ENCODE measurements at places on chromosomes 5 and 9. TPM values are rescaled to one million over a fixed set of nuclear protein-coding genes. Genes with fewer than 3 reads are reported as not detected.

IL9 gene
- 0.52 TPM for total RNA-seq

- peaks cover 12% of the 10 kb centered on the region for H3K27me3 ChIP-seq
- no peak for DNase-seq
- H3K27ac ChIP-seq: no peak overlapping the region
Measured at GRCh38 chr9:77028478-77028877, 9.0 kb downstream of the FOXB2 start.

TSLP gene
- total RNA-seq: 0.09 TPM

DNA sequence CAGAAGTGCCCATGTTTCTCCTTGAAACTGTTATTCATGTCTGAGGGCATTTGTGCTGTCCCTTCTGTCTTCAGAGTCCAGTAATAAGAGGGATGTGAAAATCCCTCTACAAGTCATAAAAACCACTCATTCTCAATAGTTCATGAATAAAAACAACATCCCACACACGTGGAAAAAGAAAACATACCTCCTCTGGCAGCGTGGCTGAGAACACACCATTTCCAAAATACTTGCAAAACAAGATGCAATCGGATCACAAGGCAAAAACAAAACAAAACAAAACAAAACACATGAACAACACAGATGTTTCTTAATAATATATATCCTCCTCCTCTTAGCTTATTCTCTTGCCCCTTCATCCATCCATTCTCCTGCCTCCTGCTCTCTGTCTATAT is 71.0 kb upstream of the EQTN start:
- DNase-seq: no peak
- H3K4me1 ChIP-seq: peaks cover 12% of the 10 kb centered on the region
- no peaks in the 10 kb centered on the region for H3K27me3 ChIP-seq
- H3K27ac ChIP-seq: no peak overlapping the region

DNA sequence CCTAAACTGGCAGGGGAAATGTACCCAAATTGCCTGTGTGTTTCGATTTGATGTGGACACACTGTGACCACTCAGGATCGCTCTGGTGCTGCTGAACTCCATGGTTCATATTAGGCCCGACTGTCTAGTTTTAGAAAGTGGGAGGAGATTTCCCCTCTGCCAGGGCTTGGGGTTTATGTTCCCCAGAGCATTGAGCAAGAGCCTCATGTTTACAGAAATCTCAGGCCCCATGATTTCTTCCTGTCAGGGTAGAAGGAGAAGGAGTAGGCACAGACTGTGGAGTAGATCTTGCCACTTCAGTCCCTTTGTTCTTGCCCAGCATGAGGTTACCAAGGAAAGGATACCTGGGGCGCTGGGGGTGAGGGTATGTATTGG is 40.8 kb upstream of the GLRX start:
- no peak for DNase-seq
- H3K4me3 ChIP-seq: no peak overlapping the region
- no peaks in the 10 kb centered on the region for H3K36me3 ChIP-seq
- H3K4me1 ChIP-seq: no peaks in the 10 kb centered on the region
- no peak overlapping the region for H3K27ac ChIP-seq
- H3K27me3 ChIP-seq: no peaks in the 10 kb centered on the region

GRCh38 chr5:180589771-180590542 is 1.3 kb downstream of the SCGB3A1 start:
- H3K27ac ChIP-seq: no peak overlapping the region
- H3K36me3 ChIP-seq: no peaks in the 10 kb centered on the region
- peak overlapping the region; percentile 13 for H3K4me3 ChIP-seq
- no peak for DNase-seq
- H3K4me1 ChIP-seq: peaks cover 2% of the 10 kb centered on the region
- peaks cover 62% of the 10 kb centered on the region for H3K27me3 ChIP-seq

ARHGEF37 gene
- total RNA-seq: 1.1 TPM

DNA sequence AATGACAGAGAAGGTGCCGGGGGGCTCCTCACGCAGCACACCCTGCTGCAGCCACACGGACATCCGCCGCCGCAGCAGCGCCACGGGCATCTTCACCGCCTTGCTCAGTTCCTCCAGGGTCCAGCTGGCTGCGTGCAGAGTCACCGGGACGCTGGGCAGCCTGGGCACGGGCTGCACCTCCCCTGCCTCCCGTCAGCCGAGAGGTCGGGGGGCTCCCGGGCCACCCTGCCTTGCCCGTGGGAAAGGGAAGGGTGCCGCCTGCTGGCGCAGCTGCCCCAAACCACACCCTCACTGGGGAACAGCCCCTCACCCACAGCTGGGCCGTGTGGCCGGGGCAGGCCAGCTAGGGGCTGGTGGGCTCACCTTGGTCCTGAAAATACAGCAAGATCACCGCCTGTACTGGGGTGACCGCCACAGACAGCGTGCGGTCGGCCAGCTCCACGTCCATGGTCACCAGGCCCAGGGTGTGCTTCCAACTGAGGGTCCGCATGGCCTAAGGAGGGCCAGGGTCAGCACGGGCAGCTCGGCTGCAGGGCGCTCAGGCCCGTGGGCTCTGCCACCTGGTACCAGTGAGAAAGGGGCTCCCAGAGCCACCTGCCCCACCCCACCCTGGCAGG is 3.6 kb upstream of the TMEM210 start:
- DNase-seq: no peak
- H3K4me3 ChIP-seq: no peak overlapping the region
- H3K4me1 ChIP-seq: peaks cover 50% of the 10 kb centered on the region
- peaks cover 53% of the 10 kb centered on the region for H3K27me3 ChIP-seq

LSM11 gene
- 2.7 TPM for total RNA-seq

DNA sequence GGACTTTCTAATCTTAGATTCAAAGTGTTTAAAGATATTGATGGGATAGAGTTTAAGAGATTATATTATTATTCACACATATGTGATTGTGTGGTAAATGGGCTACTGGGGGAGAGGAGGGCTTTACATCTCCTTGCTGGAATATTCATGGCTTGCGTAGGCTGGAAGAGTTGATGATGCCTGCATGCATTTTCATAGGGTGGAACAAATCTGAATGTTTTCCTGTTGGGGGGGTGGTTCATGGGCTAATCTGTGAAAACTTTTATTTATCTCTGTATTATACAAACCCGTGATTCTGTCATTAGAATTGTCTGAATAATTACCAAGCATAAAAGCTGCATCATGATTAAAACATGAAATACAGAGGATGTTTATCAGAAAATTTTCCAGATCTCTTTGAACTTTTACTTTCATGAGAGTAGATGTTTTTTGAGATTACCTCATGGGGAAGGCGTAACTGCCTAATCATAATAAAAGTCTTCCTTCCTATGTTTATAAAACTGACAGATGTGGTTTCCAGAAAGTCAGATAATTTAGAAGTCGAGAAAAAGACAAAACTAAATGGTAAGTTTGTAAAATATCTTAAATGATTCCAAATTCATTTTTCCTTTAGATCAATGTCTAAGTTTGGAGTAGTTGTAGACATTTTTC is 1185.4 kb upstream of the SEMA6A start:
- H3K4me3 ChIP-seq: no peak overlapping the region
- H3K36me3 ChIP-seq: no peaks in the 10 kb centered on the region
- H3K27me3 ChIP-seq: no peaks in the 10 kb centered on the region
- DNase-seq: no peak
- H3K27ac ChIP-seq: no peak overlapping the region

RNF208 gene
- total RNA-seq: 0.09 TPM

DNA sequence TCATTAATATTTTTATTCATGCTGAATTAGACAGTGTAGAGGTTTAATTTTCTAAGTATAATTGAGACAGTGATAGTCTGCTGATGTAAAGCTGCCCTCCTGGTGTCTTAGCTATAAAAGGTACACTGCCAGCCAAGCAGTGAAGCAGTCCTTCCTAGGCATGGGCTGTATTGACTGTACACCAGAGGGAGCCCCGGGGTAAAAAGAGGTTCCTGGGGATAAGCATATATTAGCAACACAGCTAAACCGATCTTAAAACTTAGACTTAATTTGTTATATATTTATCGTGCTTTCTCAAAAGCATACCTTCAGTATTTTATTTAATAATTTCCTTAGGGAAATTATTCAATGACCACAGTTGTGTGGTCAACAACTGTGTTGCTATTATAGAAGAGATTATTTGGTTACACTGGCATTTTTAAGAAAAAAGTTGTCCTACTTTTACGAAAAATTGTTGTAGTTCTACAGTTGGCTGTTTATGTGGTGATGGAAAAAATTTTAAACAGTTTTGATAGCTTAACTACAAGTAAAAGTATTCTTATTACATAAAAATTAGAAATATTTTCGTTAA is 68.8 kb downstream of the ELL2 start:
- H3K4me1 ChIP-seq: no peaks in the 10 kb centered on the region
- H3K27me3 ChIP-seq: no peaks in the 10 kb centered on the region
- H3K4me3 ChIP-seq: no peak overlapping the region
- H3K36me3 ChIP-seq: peaks cover 10% of the 10 kb centered on the region
- H3K27ac ChIP-seq: no peak overlapping the region
- peak; percentile 28 for DNase-seq

SPEF2 gene
- 5.5 TPM for total RNA-seq

- no peak overlapping the region for H3K27ac ChIP-seq
- peaks cover 15% of the 10 kb centered on the region for H3K36me3 ChIP-seq
- H3K27me3 ChIP-seq: no peaks in the 10 kb centered on the region
- H3K4me1 ChIP-seq: no peaks in the 10 kb centered on the region
Measured at GRCh38 chr9:34035656-34036055, 13.0 kb downstream of the UBAP2 start.

DNA sequence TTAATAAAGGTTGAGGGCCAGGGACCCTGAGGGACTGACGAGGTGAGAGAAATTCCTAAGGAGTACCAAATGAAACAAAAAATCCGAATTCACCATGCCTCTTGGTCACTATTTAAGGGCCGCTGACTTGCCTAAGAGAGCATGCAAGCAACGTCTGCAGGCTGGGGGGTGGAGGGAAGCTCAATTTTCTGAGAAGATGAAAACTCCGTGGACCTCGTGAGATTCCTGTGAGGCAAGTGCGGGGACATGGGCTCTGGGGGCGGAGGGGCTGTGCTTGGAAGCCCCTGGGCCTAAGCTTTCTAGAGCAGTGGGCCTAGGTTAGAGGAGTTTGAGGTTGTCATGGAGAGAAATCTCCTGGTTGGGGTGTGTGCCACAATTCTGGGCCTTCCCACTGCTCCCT is 27.5 kb downstream of the NTRK2 start:
- no peak overlapping the region for H3K4me3 ChIP-seq
- no peaks in the 10 kb centered on the region for H3K4me1 ChIP-seq
- no peaks in the 10 kb centered on the region for H3K27me3 ChIP-seq
- DNase-seq: no peak
- H3K36me3 ChIP-seq: no peaks in the 10 kb centered on the region

GRCh38 chr5:34524123-34524522 is 132.0 kb upstream of the RAI14 start:
- no peaks in the 10 kb centered on the region for H3K36me3 ChIP-seq
- no peak overlapping the region for H3K27ac ChIP-seq
- DNase-seq: no peak
- H3K27me3 ChIP-seq: no peaks in the 10 kb centered on the region
- H3K4me3 ChIP-seq: no peak overlapping the region

GRCh38 chr9:75962013-75962661 is 71.7 kb downstream of the PCSK5 start:
- H3K4me1 ChIP-seq: peaks cover 40% of the 10 kb centered on the region
- no peaks in the 10 kb centered on the region for H3K36me3 ChIP-seq
- H3K27ac ChIP-seq: peak overlapping the region; percentile 87
- no peak overlapping the region for H3K4me3 ChIP-seq

PTPN3 gene
- 2.8 TPM for total RNA-seq

GRCh38 chr5:59592101-59592500 is 301.4 kb downstream of the PDE4D start:
- DNase-seq: no peak
- peaks cover 2% of the 10 kb centered on the region for H3K27me3 ChIP-seq
- no peak overlapping the region for H3K4me3 ChIP-seq
- no peaks in the 10 kb centered on the region for H3K36me3 ChIP-seq
- no peaks in the 10 kb centered on the region for H3K4me1 ChIP-seq

GRCh38 chr5:72433522-72433921 is 73.7 kb downstream of the ZNF366 start:
- no peaks in the 10 kb centered on the region for H3K27me3 ChIP-seq
- no peak overlapping the region for H3K27ac ChIP-seq
- H3K4me3 ChIP-seq: no peak overlapping the region
- no peaks in the 10 kb centered on the region for H3K4me1 ChIP-seq
- no peaks in the 10 kb centered on the region for H3K36me3 ChIP-seq

GRCh38 chr9:72150661-72151060 is 1.4 kb downstream of the GDA start:
- no peak overlapping the region for H3K4me3 ChIP-seq
- no peaks in the 10 kb centered on the region for H3K36me3 ChIP-seq
- H3K27ac ChIP-seq: no peak overlapping the region
- H3K27me3 ChIP-seq: peaks cover 28% of the 10 kb centered on the region
- no peak for DNase-seq
- no peaks in the 10 kb centered on the region for H3K4me1 ChIP-seq

AGXT2 gene
- total RNA-seq: not detected

DNA sequence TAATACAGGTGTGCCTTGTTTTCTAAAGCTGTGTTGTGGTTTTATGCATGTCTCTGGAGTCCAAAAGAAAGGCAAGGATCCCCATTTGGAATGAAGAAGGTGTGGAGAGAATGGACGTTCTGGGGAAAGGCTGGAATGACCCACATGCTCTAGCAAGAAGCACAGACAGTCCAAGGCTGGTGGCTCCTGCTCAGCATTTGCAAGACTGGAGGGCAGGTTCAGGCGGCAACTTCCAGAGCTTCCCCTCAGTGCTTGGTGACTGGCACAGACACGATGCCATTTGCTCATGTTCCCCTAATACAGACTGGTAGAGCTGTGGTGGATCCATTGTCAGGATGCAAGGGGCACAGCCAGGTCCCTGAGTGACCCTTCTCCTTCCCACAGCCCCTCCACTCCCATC is 8.2 kb downstream of the SLC22A4 start:
- no peak overlapping the region for H3K4me3 ChIP-seq
- H3K36me3 ChIP-seq: no peaks in the 10 kb centered on the region
- H3K4me1 ChIP-seq: peaks cover 4% of the 10 kb centered on the region
- no peak for DNase-seq
- peaks cover 7% of the 10 kb centered on the region for H3K27me3 ChIP-seq

- peaks cover 33% of the 10 kb centered on the region for H3K36me3 ChIP-seq
- H3K4me3 ChIP-seq: peak overlapping the region; percentile 71
- H3K27ac ChIP-seq: peak overlapping the region; percentile 85
- DNase-seq: no peak
- H3K27me3 ChIP-seq: no peaks in the 10 kb centered on the region
Measured at GRCh38 chr9:127734247-127734746, 797 bp downstream of the TOR2A start.

THBS4 gene
- total RNA-seq: 9.2 TPM
